ENCODE measurements at places on chromosomes 4 and X.
A peak's percentile ranks its signal among the peaks of the same experiment; 100 is the strongest.

DNA sequence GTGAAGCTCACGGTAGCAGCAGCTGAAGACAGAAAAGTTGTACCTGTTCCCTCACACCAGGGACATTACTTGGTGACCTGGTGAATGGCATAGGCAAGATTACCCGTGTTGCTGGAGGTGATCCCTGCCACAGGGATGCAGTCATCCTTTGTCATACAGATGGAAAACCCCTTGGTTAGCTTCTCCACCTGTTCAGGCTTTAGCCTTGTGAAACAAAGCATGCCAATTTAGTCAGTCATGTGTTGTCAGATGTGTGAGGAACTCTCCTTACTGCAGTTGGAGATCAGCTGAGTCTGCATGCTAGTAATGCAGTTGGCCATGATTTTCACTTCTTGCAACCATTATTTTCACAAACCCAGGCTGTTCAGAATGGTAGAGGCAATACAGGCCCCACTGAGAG, 41.0 kb downstream of the AMELX start:
- DNase-seq, result no peak

GRCh38 chr4:44722001-44722400, 4.4 kb downstream of the GNPDA2 start:
- no peak for DNase-seq

DNA sequence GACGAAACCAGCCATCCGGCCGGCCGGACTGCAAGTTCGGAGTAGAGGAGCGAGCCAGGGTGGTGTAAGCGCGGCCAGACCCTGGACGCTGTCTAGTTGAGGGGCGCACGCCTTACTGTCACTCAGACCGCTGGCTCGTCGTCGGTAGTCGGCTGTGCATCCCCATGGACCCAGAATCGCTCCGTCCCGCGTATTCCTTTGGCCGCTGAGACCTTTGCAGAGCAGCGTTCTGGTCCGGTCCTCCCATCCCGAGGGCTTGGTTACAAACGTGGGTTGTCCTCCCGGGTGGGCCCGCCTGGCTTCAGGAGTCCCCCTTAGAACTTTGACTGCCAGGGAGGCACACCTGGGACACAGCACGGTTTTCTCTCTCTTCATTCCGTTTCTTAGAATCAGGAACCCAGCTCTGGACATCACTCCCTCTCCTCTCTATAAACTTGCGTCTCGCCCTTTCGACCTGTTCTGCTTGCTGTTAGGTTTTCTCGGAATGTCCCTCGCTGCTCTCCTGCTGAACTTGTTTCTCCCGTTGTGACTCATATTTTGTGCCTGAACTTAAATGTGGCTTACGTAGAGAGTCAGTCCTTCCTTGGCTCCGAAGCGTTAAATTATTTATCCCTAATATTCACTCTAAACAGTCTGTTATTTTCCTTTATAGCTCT, 672 bp downstream of the PGM2 start:
- DNase-seq, result peak; percentile 46

DNA sequence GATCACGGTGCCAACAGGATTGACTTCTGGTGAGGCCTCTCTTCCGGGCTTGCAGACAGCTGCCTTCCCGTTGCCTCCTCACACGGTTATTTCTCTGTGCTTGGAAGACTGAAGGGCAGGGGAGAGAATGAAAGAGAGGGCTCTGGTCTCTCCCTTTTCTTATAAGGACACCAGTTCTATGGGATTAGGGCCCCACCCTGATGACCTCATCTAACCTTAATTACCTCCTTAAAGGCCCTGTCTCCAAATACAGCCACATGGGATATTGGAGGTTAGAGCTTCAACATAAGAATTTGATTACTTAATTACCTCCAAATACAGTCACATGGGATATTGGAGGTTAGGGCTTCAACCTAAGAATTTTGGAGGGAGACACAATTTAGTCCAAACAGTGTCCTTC, 46.5 kb downstream of the EVC start:
- no peak for DNase-seq

GRCh38 chr4:33961761-33962160, 2282.6 kb downstream of the ARAP2 start:
- no peak for DNase-seq
